ENCODE measurements at places on chromosomes 13 and 19.

DNA sequence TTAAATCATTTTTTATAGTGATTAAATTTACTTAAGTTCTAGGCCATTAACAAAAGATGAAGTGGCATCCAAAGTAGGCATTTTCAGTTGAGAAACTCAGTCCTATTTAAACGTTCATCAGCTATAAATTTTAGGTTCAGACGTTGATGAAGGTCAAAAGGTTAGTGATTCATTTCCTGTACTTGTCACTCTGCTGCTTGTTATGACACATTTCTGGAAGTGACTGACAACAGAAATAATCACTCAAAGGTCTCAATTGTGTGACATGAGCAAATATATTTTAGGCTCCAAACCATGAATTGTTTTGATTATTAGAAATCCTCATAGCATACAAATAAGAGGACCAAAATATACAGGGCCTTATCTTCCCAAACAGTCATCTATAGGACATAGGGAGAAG, 10.3 kb upstream of the EDNRB start:
- DNase-seq: no peak

- no peak for DNase-seq
Observed at GRCh38 chr13:34420702-34421346, 521.2 kb upstream of the NBEA start.

GRCh38 chr13:49731766-49732165, 40.5 kb upstream of the EBPL start:
- DNase-seq: no peak

GRCh38 chr13:73687929-73688328, 446.3 kb downstream of the KLF12 start:
- DNase-seq: no peak

GRCh38 chr13:38415233-38415632, 65.6 kb downstream of the UFM1 start:
- DNase-seq: no peak

DNA sequence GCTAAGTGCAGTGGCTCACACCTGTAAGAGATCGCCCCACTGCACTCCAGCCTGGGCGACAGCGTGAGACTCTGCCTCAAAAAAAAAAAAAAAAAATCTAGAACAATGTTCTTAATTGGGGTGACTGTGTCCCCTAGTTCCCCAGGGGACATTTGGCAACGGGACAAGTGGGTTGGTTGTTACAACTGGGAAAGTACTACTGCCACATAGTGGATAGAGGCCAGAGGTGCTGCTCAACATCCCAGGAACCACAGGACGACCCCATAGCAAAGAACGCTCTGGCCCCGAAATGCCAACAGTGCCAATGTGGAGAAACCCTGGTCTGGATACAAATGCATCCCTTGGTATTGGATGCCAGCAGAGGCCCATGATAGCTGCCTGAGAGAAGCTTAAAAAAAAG, 11.8 kb downstream of the NLRP12 start:
- no peak for DNase-seq

GRCh38 chr13:50459046-50459445, 384.4 kb downstream of the DLEU7 start:
- no peak for DNase-seq

DNA sequence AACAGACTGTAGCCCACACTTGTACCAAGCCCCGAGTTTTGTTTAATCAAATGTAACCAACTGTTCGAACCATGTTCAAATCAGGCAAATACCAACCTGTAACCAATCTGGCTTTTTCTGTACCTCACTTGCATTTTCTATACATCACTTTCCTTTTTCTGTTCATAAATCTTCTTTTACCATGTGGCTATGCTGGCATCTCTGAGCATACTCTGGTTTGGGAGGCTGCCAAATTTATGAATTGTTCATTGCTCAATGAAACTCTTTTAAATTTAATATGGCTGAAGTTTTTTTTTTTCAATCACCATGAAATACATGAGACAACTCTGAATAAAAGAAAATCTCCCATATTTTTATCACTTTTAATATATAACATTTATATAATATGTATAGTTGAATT, 256.1 kb downstream of the SLITRK6 start:
- DNase-seq: no peak

DNA sequence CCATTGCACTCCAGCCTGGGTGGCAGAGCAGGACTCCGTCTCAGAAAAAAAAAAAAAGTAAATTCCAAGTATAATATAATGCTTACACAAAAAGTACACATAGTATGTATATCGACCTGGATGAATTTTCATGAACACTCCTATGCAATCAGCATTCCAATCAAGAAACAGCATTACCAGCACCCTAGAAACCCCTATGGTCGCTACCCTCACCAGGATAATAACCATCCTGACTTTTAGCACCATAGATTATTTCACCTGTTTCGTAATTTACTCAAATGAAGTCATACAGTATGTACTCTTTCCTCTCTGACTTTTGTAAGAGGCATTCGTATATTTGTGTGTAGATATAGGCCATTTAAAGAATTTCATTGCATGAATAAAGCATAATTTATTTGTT, 47.6 kb downstream of the PCDH8 start:
- DNase-seq: no peak

GRCh38 chr13:41554180-41554579, 96.8 kb downstream of the RGCC start:
- no peak for DNase-seq

- no peak for DNase-seq
Observed at GRCh38 chr13:48790966-48791365, 137.2 kb downstream of the CYSLTR2 start.

DNA sequence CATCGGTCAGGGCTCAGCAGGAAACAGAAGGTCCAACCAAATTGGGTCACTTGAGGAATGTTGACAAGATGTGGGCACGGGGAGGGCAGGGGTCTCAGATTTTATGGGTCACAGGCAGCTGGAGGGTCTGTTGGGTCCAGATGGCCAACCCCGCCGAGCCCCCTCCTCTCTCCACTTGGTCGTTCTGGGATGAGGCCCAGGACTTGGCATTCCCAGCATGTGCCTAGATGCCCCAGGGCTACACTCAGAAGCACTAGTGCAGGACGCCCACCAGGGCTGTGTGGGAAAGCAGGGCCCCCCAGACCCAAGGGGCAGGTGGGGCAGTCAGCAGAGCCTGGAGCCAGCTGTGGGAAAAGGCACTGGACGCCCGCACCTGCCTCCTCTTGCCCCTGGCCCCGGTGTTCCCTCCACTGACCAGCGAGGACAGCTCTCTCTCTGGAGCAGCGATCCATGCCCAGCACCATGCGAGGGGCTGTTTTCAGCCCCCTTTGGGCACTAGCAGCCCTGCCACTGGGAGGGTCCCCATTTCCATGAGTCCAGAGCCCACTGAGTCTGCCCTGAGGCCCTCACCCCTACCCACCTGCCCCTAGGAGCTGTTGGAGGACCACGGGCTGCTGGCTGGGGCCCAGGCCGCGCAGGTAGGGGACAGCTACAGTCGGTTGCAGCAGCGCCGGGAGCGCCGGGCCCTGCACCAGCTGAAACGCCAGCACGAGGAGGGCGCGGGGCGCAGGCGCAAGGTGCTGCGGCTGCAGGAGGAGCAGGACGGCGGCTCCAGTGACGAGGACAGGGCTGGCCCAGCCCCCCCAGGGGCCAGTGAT, 26.0 kb downstream of the DHX34 start:
- no peak for DNase-seq

DNA sequence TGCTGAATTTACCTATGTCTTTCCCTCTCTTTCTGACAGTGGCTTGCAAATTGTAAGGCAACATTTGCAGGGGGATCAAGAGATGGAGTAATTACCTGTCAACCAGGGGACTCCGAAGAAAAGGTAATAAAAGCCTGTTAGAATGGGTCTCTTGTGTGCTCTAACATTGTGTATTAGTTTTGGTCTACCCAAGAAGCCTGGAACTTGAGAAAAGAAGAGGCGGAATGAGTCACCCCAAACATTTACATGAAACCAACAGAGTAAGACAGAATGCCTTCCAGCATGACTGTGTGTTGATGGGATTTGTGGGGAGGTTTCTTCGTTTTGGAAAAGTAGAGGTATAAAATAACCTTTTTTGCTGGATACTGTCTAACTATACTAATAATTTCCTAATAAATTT, 36.7 kb downstream of the ZAR1L start:
- no peak for DNase-seq

- DNase-seq: no peak
Observed at GRCh38 chr19:13100031-13100588, 2.5 kb downstream of the LYL1 start.

DNA sequence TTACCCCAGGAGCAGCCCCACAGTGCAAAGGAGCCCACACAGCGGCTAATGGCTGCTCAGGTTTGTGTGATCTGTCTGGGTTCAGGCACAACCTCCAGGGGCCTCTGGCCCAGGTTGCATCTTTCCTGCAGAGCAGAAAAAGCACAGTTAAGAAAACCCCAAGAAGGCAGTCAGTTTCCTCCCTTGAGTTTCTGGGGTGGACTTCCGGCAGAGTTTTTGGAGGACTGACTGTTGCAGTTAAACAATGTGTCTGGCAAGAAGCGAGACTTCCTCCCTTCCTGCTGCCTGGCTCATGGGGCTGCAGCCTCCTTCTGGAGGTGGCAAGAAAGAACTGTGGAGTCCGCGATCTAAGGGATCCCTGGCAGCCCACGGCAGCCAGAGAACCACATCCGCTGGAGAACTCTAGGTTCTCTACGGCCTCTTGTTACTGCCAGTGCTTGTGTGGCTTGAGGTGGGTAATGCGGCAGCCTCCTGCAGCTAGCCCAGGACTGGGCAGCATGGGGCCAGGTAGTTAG, 114.4 kb downstream of the ZDHHC20 start:
- no peak for DNase-seq

DNA sequence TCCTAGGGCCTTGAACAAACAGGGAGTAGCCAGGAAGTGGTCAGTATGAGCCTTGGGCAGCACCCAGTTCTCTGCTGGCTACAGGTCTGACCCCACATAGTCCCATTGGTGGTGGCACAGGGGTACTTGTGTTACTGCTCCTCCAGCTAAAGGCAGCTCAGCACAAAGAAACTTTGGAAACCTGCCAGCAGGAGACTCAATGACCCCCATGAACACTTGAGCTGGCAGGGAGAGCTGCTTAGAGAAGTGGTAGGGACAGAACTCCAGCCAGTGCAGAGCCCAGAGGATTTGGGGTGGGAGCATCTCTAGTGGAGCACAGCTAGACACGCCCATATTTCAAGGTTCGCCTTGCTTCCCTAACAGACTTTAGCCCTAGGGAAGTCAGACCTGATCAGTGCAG, 10.4 kb upstream of the ZNF586 start:
- no peak for DNase-seq

- DNase-seq: no peak
Observed at GRCh38 chr19:15894359-15894758, 3.5 kb downstream of the CYP4F2 start.

- no peak for DNase-seq
Observed at GRCh38 chr13:38637576-38637975, 49.3 kb upstream of the FREM2 start.

DNA sequence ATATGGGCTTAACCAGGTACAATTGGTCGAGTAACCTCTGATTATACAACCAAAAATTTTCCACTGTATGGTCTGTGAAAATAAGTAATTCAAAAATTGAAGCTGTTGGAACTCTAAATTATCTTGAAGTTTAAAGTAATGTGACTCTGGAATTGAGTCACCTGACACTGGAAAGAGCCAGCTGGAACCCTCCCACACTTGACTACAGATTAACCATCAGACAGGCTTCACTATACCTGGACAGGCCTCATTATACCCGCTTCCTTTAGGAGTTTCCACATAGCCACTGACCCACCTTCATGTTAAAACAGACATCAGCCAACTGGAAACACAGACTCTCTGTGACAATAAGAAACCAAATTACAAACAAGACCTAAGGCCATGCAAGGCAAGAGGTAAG, 1.3 kb downstream of the ZNF433 start:
- DNase-seq: no peak

DNA sequence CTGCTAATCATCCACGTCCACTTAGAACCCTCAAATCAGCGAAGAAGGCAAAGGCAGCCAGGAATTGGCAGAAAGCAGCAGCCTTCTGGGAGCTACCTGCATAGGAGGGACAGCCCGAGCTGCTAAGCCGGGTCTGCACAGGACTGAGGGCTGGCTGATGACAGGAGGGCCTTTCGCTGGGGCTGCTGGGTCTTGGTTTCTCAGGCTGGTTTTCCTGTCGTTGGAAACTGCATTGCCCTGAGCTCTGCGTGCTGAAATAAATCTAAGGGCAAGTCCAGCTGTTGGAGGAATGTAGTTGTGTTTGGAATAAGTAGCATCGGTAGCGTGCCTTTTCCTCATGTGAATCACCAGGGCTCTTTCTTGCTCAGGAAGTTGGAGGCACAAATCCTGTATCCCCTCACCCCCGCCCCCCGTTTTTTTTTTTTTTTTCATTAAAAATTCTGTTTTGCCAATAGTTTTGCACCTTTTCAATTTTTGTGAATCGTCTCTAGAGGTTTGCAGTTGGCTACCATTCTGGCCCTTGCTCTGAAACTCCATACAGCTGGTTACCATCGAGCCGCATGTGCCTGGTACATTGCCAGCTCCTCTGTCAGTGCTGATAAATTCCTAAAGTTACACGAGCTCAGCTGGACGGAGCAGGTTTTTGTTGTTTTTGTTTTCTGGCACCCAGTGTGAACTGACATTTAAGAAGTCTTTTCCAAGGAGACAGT, 193.9 kb upstream of the RNF113B start:
- DNase-seq: no peak

DNA sequence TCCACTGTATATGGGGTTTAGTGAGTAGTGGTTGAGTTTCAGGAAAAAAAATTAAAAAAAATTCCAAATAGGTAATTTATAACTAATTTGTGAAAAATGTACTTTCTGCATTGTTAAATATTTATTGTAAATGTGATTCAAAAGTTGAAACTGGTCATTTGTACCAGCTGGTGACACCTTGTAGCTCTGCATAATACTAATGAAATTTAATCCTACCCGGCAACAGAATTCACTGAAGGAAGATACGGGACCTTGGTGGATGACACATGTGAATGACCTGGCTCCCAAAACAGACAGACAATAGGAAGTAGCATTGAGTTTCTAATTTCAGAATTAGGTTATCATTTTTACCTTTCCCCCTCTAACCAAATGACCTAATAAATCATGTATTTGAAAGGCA, 73.8 kb downstream of the SLITRK6 start:
- no peak for DNase-seq

DNA sequence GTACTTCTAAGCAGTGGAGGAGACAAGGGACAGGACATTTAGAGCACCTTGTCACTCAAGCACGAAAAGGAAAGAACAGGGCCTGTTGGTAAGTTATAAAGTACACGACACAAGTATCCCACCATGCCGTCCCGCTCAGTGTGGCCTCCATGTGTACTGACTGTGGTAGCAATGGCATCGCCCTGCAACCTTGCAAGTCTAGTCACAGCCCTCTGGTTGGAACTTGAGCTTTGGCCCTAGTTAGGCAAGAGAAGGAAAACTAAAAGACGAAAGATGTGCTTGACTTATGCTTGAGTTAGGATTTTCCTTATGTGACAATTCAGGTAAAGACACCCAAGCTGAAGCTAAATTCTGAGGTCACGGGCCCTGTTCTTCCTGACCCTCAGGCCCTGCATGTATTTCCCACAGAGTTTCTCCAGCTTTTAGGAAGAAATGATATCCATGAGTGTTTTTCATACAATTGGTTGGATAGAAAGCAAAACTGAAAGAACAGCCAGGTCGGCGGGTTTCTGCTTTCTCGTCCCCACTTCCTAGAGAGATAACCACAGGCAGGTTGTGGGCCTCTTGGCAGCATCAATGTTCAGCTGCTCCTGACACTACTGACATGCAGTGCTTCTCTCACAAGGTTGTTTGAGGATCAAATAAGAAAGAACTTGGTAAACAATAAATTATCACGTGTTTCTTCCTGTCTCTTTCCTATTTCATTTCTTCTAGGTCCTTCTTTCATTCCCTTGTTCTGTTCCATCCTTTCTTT, 216.2 kb downstream of the IRS2 start:
- no peak for DNase-seq

Measured in iPS DF 19.7 (cell line).